Activated CD4-positive, alpha-beta T cell treated with anti-CD3 and anti-CD28 coated beads, Interleukin-2, amount 10 ng/mL, durations not matched to agents 24 days and 14 days (primary cell): ENCODE measurements at places on chromosomes 5 and 9.

- DNase-seq: no peak
- no peak overlapping the region for H3K4me3 ChIP-seq
- H3K27me3 ChIP-seq: no peaks in the 10 kb centered on the region
- no peak overlapping the region for H3K27ac ChIP-seq
- H3K36me3 ChIP-seq: no peaks in the 10 kb centered on the region
- H3K4me1 ChIP-seq: no peaks in the 10 kb centered on the region
These were observed 233.1 kb downstream of the FANCC start for GRCh38 chr9:95084254-95084934.

GRCh38 chr9:15294604-15295003 lies 12.4 kb downstream of the TTC39B start:
- H3K36me3 ChIP-seq: peaks cover 51% of the 10 kb centered on the region
- peaks cover 79% of the 10 kb centered on the region for H3K4me1 ChIP-seq
- H3K27ac ChIP-seq: peak overlapping the region; percentile 97
- no peak for DNase-seq
- no peaks in the 10 kb centered on the region for H3K27me3 ChIP-seq

- peaks cover 6% of the 10 kb centered on the region for H3K4me1 ChIP-seq
- H3K27me3 ChIP-seq: no peaks in the 10 kb centered on the region
- DNase-seq: peak; percentile 70
- peaks cover 7% of the 10 kb centered on the region for H3K36me3 ChIP-seq
- H3K27ac ChIP-seq: no peak overlapping the region
- H3K4me3 ChIP-seq: no peak overlapping the region
These were observed 50.2 kb upstream of the RNF38 start for GRCh38 chr9:36450110-36450732.

- DNase-seq: no peak
- H3K27ac ChIP-seq: no peak overlapping the region
- peaks cover 7% of the 10 kb centered on the region for H3K4me1 ChIP-seq
- no peak overlapping the region for H3K4me3 ChIP-seq
These were observed 168.4 kb upstream of the NR3C1 start for GRCh38 chr5:143571642-143572624.

DNA sequence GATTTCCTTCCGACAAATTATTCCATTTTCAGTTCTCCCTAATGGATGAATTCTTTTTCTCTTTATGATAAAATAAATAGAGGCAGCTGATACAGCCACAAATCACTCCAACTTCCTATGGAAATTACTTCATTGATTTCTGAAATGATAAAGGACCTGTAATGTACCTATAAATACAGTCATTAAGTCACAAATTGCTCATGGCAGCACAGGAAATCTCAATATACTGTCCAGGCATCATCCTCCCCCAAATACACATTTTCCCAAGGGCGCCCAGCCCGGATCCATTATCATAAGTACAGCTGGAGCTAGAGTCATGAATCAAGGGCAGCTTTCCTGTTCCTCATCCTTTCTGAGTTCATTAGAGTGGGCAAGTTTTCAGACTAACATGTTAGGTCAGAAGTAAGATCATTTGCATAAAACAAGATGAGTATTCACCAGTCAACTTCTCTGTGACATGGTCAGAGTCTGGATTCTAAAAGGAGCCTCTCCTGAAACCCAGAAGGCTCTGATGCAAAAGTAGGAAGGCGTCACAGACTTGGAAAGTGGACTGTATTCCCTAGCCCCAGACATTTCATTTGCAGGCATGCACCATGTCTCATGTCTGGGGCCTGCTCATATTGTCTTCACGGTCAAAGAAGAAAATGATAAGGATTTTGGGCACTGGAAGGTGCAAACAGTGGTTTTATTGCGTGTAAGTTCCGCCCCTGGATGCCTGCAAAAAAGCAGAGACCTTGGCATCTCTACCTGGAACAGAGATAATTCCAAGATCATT lies 383.2 kb downstream of the PLK2 start:
- H3K4me1 ChIP-seq: no peaks in the 10 kb centered on the region
- H3K27ac ChIP-seq: no peak overlapping the region
- peaks cover 3% of the 10 kb centered on the region for H3K27me3 ChIP-seq
- no peak for DNase-seq

GRCh38 chr9:120886490-120886967 lies 9.5 kb upstream of the PHF19 start:
- H3K4me1 ChIP-seq: peaks cover 61% of the 10 kb centered on the region
- DNase-seq: no peak
- H3K4me3 ChIP-seq: no peak overlapping the region
- H3K27ac ChIP-seq: peak overlapping the region; percentile 45

GRCh38 chr5:42875785-42876374 lies 64.2 kb upstream of the SELENOP start:
- H3K27me3 ChIP-seq: peaks cover 3% of the 10 kb centered on the region
- H3K27ac ChIP-seq: no peak overlapping the region
- H3K4me3 ChIP-seq: no peak overlapping the region
- DNase-seq: no peak
- no peaks in the 10 kb centered on the region for H3K36me3 ChIP-seq

DNA sequence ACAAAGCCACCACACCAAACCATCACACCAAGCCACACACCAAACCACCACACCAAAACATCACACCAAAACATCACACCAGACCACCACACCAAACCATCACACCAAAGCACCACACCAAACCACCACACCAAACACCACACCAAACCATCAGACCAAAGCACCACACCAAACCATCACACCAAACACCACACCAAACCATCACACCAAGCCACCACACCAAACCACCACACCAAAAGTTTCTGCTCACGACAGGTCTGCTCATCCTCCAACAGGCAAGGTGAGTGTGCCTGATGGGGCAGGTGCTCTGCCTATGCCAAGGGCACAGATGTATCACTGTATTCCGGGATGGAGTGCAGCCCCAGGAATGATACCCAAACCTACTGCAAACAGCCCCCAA lies 87.9 kb upstream of the FSTL4 start:
- H3K27me3 ChIP-seq: peaks cover under 1% of the 10 kb centered on the region
- no peaks in the 10 kb centered on the region for H3K36me3 ChIP-seq
- peaks cover 4% of the 10 kb centered on the region for H3K4me1 ChIP-seq
- H3K4me3 ChIP-seq: no peak overlapping the region

DNA sequence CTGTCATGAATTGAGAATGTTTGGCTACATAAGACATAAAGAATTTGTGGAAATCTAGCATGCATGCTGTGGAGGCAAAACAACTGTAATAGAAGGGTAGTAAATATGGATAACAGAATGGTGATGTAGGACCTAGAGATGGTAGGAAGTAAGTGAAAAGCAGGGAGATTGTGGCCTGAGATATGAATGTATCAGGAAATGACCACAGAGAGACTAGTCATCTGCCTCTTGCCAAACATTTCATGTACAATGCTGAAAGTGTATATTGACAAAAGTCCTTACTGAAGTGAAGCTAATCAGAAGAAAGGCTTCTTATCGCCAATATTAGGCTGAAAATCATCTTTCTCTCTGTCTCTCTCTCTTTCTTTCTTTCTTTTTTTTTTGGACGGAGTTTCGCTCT lies 873.1 kb upstream of the CTNND2 start:
- no peak for DNase-seq
- no peak overlapping the region for H3K4me3 ChIP-seq
- no peaks in the 10 kb centered on the region for H3K4me1 ChIP-seq
- H3K27ac ChIP-seq: no peak overlapping the region
- H3K36me3 ChIP-seq: no peaks in the 10 kb centered on the region

DNA sequence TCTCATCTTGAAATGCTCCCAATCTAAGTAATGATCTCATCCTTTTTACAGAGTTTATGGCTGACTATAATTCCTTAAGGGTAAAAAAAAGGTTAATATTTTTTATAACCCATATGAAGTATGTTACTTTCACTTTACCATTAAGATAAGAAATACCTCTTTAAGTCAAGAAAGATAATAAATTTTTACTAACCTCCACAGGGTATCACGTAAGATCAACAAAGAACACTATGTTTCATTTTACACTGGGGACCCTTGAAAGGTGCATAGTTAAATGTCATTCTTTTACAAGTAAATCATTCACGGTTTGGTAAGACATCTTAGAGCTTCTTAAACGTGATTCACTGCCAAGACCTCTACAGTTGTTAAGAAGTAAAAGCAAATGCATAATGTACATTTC lies 472.7 kb upstream of the CDH9 start:
- no peak overlapping the region for H3K4me3 ChIP-seq
- no peak overlapping the region for H3K27ac ChIP-seq
- no peak for DNase-seq
- no peaks in the 10 kb centered on the region for H3K4me1 ChIP-seq
- no peaks in the 10 kb centered on the region for H3K27me3 ChIP-seq

GRCh38 chr9:91900055-91900796 lies 49.8 kb downstream of the ROR2 start:
- peaks cover 21% of the 10 kb centered on the region for H3K27me3 ChIP-seq
- H3K4me1 ChIP-seq: peaks cover 8% of the 10 kb centered on the region
- no peak overlapping the region for H3K4me3 ChIP-seq
- DNase-seq: no peak
- H3K36me3 ChIP-seq: no peaks in the 10 kb centered on the region
- no peak overlapping the region for H3K27ac ChIP-seq

DNA sequence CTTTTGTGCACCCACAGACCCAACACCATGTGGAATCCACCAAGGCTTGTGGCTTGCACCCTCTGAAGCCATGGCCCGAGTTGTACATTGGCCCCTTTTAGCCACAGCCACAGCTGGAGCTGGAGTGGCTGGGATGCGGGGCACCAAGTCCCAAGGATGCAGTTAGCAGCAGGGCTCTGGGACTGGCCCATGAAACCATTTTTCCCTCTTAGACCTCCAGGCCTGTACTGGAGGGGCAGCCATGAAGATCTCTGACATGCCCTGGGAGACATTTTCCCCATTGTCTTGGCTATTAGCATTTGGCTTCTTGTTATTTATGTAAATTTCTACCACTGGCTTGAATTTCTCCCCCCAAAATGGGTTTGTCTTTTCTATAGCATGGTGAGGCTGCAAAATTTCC lies 51.8 kb downstream of the RASA1 start:
- DNase-seq: no peak
- H3K27me3 ChIP-seq: no peaks in the 10 kb centered on the region
- peaks cover 37% of the 10 kb centered on the region for H3K36me3 ChIP-seq
- H3K27ac ChIP-seq: no peak overlapping the region
- no peak overlapping the region for H3K4me3 ChIP-seq

DNA sequence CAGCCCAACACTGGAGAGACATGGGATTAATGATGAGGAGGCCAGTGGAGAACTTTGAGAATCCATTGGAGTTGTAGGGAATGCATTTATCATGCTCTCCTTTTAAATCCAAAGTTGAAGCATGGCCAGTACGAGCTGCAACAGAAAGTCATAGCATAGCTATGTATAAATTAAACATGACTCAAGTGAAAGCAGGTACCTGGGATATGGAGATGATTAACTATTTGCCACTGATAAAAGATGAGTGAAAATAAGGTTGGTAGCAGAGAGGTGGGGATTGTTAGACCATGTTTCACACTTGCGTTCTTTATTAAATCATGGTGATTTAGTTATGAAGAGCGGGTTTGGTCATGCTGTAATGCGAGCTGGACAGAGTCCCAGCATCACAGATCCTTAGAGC lies 189.6 kb downstream of the ARHGEF28 start:
- peaks cover 8% of the 10 kb centered on the region for H3K27me3 ChIP-seq
- H3K4me3 ChIP-seq: no peak overlapping the region
- DNase-seq: no peak
- no peak overlapping the region for H3K27ac ChIP-seq
- H3K36me3 ChIP-seq: no peaks in the 10 kb centered on the region
- no peaks in the 10 kb centered on the region for H3K4me1 ChIP-seq

GRCh38 chr9:16289639-16290038 lies 580.8 kb downstream of the BNC2 start:
- no peaks in the 10 kb centered on the region for H3K4me1 ChIP-seq
- no peak overlapping the region for H3K4me3 ChIP-seq
- no peak overlapping the region for H3K27ac ChIP-seq
- no peaks in the 10 kb centered on the region for H3K27me3 ChIP-seq
- H3K36me3 ChIP-seq: no peaks in the 10 kb centered on the region

DNA sequence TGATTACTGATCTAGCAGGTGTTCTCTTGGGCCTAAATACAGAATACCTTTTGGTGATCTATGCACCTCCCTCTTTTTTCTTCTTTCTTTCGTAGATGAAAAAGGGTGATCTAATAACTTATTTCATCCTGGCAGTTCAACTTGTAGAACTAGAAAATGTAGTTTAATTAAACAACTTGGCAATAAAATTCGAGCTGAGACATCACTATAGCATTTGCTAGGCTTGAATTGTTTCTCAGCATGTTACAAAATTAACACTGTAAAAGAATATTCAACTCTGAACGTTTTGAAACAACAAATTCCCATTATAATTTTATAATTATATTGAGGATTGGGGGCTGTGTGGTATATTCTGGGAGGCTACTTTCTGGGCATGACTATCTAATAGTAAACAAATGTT lies 19.5 kb downstream of the SMIM15 start:
- H3K36me3 ChIP-seq: no peaks in the 10 kb centered on the region
- DNase-seq: no peak
- H3K4me3 ChIP-seq: no peak overlapping the region
- no peaks in the 10 kb centered on the region for H3K4me1 ChIP-seq
- H3K27me3 ChIP-seq: no peaks in the 10 kb centered on the region

DNA sequence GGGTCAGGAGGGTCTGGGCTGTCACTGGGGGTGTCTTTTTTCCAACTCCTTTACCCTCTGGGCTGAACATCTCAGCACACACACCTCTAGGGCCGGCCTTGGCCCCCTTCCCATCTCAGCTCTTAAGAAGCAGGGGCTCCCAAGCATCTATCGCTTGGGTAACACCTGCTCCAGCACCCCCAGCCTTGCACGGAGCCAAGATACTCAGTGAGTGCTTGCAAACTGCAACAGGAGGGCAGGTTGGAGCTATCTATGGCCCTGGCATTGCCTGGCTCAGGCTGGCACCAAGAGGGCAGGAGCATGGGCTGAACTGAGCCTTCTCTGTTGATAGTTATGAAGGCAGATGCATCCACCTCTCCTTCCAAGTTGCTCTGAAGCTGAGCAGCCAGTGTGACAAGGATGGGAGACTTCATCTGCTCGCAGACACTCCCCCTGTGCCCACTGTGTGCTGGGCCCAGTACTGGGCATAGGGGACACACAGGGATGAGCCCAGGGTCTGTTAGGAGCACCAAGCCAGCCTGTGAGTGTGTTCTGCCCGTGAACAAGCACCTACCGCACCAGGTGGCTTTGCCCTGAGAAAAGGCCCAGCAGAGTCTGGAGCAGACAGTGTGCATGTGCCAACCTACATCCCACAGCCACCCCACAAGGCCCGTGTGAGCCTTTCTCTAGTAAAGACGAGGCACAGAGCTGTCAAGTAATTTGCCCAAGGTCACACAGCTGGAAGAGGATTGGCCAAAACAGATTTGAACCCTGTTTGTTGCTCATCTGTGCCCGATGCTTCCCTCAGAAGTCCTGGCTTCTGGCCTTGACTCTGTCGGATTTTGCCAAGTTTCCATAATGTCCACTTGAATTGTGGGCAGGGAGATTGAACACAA lies 58.2 kb downstream of the PHF2 start:
- no peak for DNase-seq
- H3K27ac ChIP-seq: no peak overlapping the region
- no peaks in the 10 kb centered on the region for H3K4me1 ChIP-seq

- H3K36me3 ChIP-seq: peaks cover 2% of the 10 kb centered on the region
- peaks cover 2% of the 10 kb centered on the region for H3K4me1 ChIP-seq
- no peak overlapping the region for H3K4me3 ChIP-seq
- peak; percentile 90 for DNase-seq
- no peak overlapping the region for H3K27ac ChIP-seq
These were observed 11.2 kb downstream of the MSANTD3 start for GRCh38 chr9:100437860-100438805.
